Hair follicle dermal papilla cell (primary cell): ENCODE measurements at places on chromosomes 3 and 15. TPM values are rescaled to one million over a fixed set of nuclear protein-coding genes. Genes with fewer than 3 reads are reported as not detected.

GOLGA6A gene
- total RNA-seq, result not detected in 2 replicates

POLQ gene
- total RNA-seq, result 0.85 and 1.3 TPM in 2 replicates

GPR27 gene
- 0.12 and 0.65 TPM in 2 replicates for total RNA-seq

OR5K2 gene
- total RNA-seq, result not detected in 2 replicates

ADAMTS17 gene
- total RNA-seq, result 0.16 and 0.24 TPM in 2 replicates

GPR62 gene
- total RNA-seq, result not detected in 2 replicates

ST8SIA2 gene
- 18.2 and 24.2 TPM in 2 replicates for total RNA-seq

ACAA1 gene
- 19.4 and 22.9 TPM in 2 replicates for total RNA-seq

NOX5 gene
- 0.49 and 0.65 TPM in 2 replicates for total RNA-seq

GUCA1C gene
- total RNA-seq, result not detected in 2 replicates

KIF7 gene
- 15.7 and 17.4 TPM in 2 replicates for total RNA-seq

ARRDC4 gene
- total RNA-seq, result 65.3 and 121 TPM in 2 replicates

ATP13A5 gene
- not detected in 2 replicates for total RNA-seq

ADAMTSL3 gene
- total RNA-seq, result not detected in 2 replicates

SH2D7 gene
- total RNA-seq, result not detected in 2 replicates

LRCH3 gene
- 74.3 and 86.0 TPM in 2 replicates for total RNA-seq

CAMKV gene
- total RNA-seq, result not detected in 2 replicates

SATB1 gene
- total RNA-seq, result 12.4 and 31.5 TPM in 2 replicates

CCDC9B gene
- total RNA-seq, result 31.0 and 35.0 TPM in 2 replicates

NEIL1 gene
- 6.4 and 8.1 TPM in 2 replicates for total RNA-seq

PLAAT1 gene
- total RNA-seq, result not detected in 2 replicates

CFAP20DC gene
- total RNA-seq, result 2.7 and 4.4 TPM in 2 replicates
